ENCODE measurements at places on chromosomes 6 and 20. TPM values are rescaled to one million over a fixed set of nuclear protein-coding genes. Genes with fewer than 3 reads are reported as not detected.

DNA sequence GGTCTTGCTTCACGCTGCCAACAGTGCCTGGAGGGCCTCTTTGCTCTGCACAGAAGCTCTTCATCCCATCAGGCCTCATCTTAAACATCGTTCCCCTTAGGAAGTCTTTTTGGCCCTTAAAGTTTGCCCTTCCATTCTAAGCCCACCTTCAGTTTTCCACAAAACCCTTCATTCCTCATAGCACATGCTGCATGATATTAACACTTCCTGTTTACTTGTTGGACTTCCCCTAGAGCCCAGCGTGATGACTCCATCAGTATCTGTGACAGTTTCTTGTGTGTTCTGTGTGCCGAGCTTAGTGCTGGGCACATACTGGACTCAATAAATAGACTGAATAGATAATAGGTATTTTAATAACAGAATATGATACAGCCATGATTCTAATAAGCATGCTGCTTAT is 2.2 kb downstream of the NT5DC1 start:
- H3K36me3 ChIP-seq = peaks cover 12% of the 10 kb centered on the region
- H3K4me1 ChIP-seq = peaks cover 57% of the 10 kb centered on the region
- no peak overlapping the region for H3K4me3 ChIP-seq
- no peak for DNase-seq
- H3K27me3 ChIP-seq = no peaks in the 10 kb centered on the region

The DHX16 gene
- 39.6 TPM for total RNA-seq

GRCh38 chr6:153018355-153018754 is 15.8 kb upstream of the MTRF1L start:
- no peak overlapping the region for H3K4me3 ChIP-seq
- no peak overlapping the region for H3K27ac ChIP-seq
- no peak for DNase-seq
- no peaks in the 10 kb centered on the region for H3K27me3 ChIP-seq
- H3K36me3 ChIP-seq = no peaks in the 10 kb centered on the region

DNA sequence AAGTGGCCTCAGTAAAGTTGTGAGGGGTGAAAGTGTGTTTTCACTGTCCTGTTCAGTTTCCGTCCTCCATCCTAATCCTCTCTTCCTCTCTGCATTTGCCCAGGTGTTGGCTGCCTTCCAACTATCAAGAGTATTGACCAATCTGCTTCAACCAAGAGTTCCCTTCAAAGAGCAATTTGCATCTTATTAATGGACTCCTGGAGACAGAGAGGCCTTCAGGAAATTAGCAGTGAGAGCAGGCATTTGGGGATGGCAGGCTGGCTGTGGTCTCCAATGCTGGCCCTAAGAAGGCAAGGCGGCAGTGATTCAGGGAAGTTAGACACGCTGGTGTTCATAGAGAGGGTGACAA is 77.2 kb downstream of the GPR6 start:
- no peaks in the 10 kb centered on the region for H3K4me1 ChIP-seq
- peak overlapping the region; percentile 30 for H3K27ac ChIP-seq
- no peak overlapping the region for H3K4me3 ChIP-seq
- H3K36me3 ChIP-seq = no peaks in the 10 kb centered on the region
- DNase-seq = no peak

The EBF4 gene
- total RNA-seq = 6.0 TPM

GRCh38 chr20:62675156-62675876 is 33.0 kb downstream of the SLCO4A1 start:
- no peaks in the 10 kb centered on the region for H3K4me1 ChIP-seq
- no peaks in the 10 kb centered on the region for H3K36me3 ChIP-seq
- DNase-seq = no peak
- H3K27me3 ChIP-seq = peaks cover 10% of the 10 kb centered on the region

GRCh38 chr6:3297006-3297405 is 38.3 kb downstream of the PSMG4 start:
- H3K4me1 ChIP-seq = no peaks in the 10 kb centered on the region
- H3K27ac ChIP-seq = no peak overlapping the region
- H3K27me3 ChIP-seq = no peaks in the 10 kb centered on the region
- no peak for DNase-seq
- no peaks in the 10 kb centered on the region for H3K36me3 ChIP-seq

- no peaks in the 10 kb centered on the region for H3K36me3 ChIP-seq
- no peaks in the 10 kb centered on the region for H3K4me1 ChIP-seq
- H3K27me3 ChIP-seq = no peaks in the 10 kb centered on the region
- peak; percentile 39 for DNase-seq
Observed at GRCh38 chr20:23266530-23267398, 83.8 kb upstream of the NXT1 start.

The PDE7B gene
- total RNA-seq = 3.4 TPM

GRCh38 chr20:17685168-17685567 is 3.1 kb upstream of the RRBP1 start:
- no peak overlapping the region for H3K27ac ChIP-seq
- no peak for DNase-seq
- H3K4me1 ChIP-seq = peaks cover 15% of the 10 kb centered on the region
- H3K4me3 ChIP-seq = no peak overlapping the region
- H3K27me3 ChIP-seq = peaks cover 4% of the 10 kb centered on the region
- no peaks in the 10 kb centered on the region for H3K36me3 ChIP-seq

- DNase-seq = peak; percentile 96
- no peak overlapping the region for H3K4me3 ChIP-seq
- H3K27ac ChIP-seq = peak overlapping the region; percentile 83
- H3K36me3 ChIP-seq = no peaks in the 10 kb centered on the region
- H3K27me3 ChIP-seq = no peaks in the 10 kb centered on the region
Observed at GRCh38 chr6:167113935-167114910, 8.7 kb upstream of the CCR6 start.

GRCh38 chr6:137492289-137493217 is 1.6 kb downstream of the OLIG3 start:
- H3K36me3 ChIP-seq = no peaks in the 10 kb centered on the region
- H3K4me1 ChIP-seq = peaks cover 75% of the 10 kb centered on the region
- no peak overlapping the region for H3K27ac ChIP-seq
- H3K4me3 ChIP-seq = no peak overlapping the region
- peaks cover 22% of the 10 kb centered on the region for H3K27me3 ChIP-seq
- no peak for DNase-seq

The CST4 gene
- total RNA-seq = not detected

All from spleen (tissue), 13 donors.